Fibroblast of skin of left biceps (primary cell): ENCODE measurements at places on chromosomes 16 and 17.

DNA sequence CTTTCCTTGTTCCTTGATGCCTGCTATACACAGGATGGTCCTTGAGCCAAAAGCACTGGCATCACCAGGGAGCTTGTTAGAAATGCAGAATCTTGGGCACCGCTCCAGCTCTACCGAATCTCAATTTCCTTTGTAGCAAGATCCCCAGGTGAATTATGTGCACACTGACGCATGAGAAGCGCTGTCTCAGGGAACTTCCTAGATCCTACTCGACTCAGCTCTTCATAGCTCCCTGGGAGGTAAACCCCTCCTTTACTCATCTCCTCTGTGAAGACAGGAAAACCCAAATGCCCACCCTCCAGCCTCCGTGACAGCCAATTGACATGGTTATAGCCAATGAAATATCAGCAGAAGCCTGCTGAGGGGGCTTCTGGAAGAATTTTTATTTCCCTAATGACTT is 4.1 kb downstream of the USP31 start:
- no peak for DNase-seq

DNA sequence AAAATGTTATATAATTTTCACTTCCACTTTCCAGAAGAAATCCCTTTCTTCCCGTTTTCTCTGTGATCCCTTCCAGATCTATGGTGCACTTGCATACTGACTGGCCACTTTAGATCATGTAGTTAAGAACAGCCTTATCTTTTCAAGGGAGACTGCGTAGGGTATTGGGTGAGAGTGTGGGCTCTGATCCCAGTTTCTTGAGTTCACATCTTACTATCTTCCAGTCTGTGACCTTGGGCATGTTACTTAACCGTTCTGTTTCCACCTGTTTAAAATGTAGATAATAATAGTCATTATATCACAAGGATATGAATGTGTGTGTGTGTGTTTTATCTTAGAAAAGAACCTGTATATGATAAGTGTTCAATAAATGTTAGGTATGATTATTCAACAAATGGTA is 83.7 kb downstream of the TANGO6 start:
- DNase-seq, result no peak

DNA sequence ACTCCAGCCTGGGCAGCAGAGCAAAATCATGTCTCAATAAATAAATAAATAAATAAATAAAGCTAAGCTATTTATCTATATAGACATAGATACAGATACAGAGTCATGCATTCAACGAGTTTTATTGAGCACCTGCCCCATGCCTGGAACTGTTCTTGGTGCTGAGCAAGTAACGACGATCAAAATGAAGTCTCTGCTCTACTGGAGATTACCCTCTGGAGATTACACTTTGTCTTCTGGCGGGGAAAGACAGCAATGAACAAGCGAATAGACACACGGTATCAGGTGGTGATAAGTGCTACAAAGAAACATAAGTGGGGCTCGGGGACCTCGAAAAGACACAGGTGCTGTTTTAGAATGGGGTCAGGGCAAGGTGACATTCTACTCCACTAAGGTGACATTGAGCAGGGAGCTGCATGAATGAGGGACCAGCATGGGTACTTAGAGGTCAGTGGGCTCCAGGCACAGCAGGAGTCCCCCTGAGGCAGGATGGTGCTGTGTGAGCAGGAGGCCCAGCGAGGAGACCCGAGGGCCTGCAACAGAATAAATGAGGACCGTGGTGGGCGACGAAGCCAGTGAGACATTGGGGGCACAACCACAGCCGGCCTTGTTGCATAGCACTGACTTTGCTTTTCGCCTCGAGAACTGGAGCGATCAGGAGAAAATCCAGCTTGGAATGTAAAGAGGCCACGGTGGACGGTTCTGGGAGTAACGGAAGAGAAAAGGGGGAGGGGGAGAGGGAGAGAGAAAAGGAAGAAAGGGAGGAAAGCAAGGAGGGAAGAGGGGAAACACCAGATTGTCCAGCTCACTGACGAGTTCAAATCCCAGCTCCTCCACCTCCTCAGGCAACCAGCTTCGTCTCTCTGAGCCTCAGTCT is 42.4 kb upstream of the MEAK7 start:
- DNase-seq, result no peak

- no peak for DNase-seq
Measured at GRCh38 chr17:3903051-3903825, 10.4 kb upstream of the CAMKK1 start.

GRCh38 chr17:59141860-59142259 is 13.1 kb downstream of the SKA2 start:
- DNase-seq, result no peak

- DNase-seq, result no peak
Measured at GRCh38 chr17:80743181-80743771, 198.6 kb downstream of the RPTOR start.

GRCh38 chr17:38469875-38470274 is 41.6 kb downstream of the ARHGAP23 start:
- DNase-seq, result peak; percentile 44

DNA sequence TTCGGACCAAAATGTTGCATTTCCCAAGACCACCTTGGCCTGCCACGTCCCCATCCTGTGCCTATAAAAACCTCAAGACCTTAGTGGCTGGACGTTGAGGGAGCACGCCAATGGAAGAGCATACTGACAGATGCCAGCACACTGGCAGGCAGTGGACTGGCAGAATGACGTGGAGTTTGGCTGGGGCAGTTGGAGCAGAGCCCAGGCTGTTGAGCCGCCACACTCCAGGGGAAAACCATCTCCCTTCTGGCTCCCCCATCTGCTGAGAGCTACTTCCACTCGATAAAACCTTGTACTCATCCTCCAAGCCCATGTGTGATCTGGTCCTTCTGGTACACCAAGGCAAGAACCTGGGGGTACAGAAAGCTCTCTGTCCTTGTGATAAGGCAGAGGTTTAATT is 494.1 kb downstream of the CDH11 start:
- no peak for DNase-seq

- DNase-seq, result no peak
Measured at GRCh38 chr16:55036371-55036821, 105.7 kb downstream of the IRX5 start.

DNA sequence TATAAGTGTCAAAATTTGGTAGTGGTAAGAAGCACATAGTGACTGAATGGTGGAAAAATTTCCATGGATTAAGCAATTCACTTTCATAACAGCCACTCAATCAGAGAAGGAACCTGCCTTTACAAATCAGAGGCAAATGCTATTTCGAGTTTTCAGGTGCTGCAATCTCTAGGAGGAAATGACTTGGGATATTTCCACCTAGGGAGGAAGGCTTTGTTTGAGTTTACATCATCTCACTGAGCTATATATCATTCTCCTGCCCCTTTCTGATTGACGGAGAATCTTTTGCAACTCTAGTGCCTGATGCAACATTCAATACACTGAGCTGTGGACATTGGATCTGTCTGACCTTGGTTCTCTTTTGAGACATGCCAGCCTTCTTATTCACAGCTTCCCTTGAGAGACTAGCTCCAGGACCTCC is 26.3 kb downstream of the MARCHF10 start:
- no peak for DNase-seq

DNA sequence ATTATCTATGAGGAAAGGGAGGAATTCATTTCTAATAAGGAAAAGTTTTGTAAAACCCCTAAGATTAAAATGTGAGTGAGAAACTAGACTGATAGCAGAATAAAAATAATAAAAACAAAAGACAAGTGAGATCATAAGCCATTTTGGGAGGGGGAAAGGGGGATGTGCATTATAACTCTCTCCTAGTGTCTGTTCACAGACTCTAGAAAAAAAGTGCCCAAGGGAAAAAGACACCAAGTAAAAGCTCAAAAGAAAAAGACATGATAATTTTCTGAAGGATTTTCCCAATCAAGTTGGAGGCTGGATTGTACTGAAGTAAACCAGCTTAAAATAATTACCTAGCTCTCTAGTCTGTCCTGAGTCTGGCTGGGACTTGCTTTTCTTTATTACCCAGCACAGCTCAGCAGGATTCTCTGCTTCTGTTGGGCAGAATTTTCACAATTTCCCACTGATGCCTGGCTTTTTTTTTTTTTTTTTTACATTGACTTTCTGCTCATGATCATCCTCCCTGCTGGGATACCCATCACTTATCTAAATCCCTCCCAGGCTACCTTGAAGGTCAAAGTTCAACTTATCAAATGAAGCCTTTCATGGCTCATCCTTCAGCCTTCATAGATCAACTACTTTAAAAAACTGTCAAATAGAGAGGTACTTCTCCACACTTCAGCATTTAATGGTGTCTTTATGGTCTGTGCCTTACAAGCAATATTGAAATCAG is 124.2 kb upstream of the KCNJ16 start:
- DNase-seq, result no peak

DNA sequence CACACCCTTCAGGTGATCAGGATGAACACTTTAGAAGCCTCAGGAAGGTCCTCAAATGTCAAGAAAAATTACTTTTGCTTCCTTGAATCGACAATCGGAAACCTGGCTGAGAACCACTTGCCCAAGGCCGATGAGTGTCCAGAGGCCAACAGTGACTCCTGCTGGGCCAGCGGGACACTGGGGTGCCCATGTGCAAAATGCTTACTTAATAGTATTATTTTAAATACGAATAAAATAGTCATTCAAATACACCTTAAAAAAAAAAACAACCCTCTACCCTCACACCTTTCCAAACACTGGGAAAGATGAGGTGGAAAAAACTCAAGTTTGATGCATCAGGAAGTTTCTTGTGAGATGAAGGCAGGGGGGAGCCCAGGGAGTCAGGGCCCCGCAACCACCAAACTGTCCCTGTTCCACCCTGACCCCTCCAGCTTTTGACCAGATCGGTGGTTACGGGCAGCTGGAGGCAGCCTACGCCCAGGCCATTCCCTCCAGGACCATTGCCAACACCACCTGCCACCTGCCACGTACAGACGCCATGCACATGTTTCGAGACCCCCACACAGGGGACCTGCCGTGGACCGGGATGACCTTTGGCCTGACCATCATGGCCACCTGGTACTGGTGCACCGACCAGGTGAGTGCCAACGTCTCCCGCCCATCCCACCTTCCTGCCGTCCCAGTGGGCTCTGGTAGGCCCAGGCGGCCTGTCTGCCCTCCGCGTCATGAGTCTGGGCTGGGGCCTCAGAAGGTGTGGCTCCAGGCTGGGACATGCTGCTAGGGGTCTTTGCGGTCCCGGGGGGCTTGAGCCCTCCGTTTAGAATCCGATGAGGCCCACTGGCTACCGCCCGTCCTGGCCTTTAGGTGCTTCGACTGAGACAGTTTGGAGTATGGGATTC is 18.9 kb downstream of the SLC5A10 start:
- no peak for DNase-seq

DNA sequence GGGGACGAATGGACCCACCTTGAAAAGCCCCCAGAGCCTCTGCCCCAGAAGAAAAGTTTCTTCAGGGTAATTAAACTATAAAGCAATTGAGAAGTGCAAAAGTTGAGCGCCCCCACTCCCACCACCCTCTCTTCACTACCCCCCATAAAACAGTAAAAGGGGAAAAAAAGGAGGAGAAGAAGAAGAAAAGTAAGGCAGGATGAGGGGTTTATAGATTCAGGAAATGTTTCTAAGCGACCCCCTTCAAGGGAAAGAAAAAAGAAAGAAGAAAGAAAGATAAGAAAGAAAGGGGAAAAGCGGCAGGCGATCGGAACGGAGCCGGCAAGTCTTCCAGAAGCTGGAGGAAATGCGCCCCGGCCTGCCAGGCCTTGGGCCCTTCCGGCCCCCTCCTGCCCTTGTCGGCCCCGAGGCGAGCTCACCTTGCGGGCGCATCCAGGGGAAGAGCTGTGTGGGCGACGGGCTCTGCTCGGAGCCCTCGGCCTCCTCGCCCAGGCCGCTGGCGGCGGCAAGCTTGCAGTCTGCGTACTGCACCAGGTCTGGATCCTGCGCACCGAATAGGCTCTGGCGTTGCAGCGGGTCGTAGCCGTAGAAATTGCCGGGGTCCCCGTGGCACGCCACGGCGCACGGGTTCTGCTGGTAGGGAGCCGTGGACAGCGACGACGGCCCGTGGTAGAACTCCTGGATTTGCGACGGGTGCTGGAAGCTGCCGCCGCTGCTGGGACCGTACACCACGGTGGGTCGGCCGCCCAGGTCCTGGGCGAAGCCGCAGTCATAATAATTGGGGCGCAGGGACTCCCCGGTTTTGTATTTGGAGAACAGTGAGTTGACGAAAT is 1.0 kb downstream of the HOXB8 start:
- DNase-seq, result no peak
